ENCODE measurements at places on chromosomes 3 and 15. TPM values are rescaled to one million over a fixed set of nuclear protein-coding genes. Genes with fewer than 3 reads are reported as not detected.

DNA sequence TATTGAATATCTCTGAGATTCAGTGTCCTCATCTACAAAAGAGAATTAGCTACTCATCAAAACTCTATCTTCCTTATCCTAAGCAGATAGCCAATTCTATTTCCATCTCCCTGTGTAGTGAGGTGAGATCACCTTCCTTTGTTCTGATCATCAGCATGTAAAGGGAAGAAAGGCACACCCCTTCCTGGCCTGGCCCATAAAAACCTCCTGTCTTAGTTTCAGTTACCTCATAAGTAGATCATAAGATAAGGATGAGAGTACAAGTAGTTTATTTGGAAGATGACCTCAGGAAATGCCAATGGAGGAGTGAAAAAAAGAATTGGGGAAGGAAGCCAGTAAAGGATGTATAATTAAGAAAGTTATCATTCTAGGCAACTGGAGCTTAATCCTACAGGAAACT, 114.5 kb upstream of the GADL1 start:
- DNase-seq = no peak

DNA sequence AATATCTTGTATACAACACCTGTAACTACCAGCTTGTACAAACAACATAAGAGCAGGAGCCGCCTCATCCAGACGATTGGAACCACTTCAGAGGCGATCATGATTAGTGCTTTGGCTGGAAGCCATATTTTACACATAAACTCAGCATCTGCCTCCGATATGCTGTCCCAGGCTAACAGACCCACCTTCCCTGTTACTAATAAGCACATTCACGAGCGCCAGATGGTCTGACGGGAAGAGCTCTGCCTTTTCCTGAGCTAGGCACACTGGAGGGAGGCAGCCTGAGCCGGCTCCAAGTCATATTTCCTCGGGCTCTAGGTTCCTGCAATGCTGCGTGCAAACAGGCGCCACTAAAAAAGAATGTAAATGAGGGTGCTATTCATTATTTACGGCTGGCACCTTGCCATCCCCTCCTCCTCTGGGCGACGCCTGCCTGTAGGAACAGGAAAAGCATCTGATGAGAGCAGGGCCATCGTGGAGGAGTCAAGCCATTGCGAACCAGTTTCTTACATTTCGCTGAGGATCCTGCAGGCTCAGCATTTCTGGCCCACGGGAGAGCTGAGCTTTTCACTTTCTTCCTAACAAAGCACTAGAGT, 98.2 kb downstream of the ANXA2 start:
- peak; percentile 35 for DNase-seq

- DNase-seq = no peak
Measured at GRCh38 chr15:98731712-98732450, 83.5 kb downstream of the IGF1R start.

DNA sequence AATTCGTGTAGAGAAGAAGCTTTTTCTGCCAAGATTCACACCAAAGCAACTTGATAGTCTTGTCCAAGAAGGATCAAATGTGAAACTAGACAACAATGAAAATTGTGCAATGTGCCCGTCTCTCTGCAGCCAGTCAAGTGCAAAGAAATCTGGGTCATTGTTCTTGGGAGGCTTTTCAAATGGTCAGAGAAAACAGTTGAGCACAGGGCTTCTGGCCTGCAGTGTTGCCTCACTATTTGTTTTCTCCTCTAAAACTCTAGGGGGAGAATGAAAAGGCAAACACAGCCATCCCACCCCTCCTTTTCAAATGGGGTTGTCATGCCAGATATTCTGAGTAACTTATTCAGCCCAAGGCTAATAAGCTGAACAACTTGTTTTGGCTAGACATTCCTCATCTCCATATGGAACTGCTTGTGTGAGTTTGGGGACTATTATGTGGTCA, 417.6 kb upstream of the CDIN1 start:
- DNase-seq = no peak

DNA sequence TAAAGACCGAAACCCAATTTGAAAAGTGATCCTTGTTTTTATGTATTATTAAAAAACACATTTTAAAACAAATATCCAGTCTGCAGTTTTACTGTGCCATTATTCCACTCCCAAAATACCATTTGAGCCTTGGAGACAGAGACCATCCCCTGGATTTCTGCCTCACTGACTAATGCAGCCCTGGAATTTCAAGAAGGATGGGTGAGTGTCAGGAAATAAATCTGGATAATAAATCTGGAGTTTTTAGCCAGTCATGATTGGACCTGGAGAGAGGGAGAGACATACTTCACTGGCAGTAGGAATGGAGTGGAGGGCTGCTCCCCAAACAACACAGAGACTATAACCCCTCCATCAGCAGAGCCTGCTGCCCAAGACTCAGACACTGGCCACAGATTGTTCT, 123.3 kb downstream of the MYLK start:
- DNase-seq = no peak

DNA sequence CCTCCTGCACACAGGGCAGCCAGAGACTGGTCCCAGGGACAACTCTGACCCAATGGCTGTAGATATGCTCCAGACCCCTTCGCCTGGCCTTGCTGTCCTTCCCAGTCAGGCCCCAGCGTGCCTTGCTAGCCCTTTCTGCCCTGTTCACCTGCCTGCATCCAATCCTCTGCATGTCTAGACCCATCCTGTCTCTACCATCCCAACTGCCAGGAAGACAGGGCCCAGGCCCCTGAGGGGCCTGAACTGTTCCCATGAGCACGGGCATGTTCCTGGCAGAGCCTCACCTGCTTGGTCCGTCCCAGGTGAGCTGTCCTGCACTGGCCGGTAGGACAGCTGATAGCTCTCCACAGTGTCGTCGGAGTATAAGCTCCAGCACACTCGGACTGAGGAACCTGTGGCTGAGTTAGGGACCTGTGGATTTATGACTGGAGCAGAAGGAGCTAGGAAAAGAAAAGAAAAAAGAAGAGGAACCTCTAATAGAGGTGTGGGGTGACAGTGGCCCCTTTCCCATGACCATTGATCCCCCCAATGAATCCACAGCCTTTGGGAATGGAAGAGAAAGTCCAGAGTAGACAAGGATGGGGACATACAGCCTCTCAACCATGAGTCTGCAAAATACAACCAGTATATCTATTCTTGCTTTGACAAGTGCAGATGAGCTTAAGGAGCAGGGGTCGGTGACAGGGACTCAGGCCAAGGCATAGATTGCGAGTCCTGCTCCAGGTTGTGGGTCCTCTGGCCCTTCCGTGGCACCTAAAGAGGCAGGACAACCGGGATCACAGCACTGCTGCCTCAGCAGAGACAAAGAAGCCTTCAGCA, 33.9 kb downstream of the FSD2 start:
- no peak for DNase-seq

- no peak for DNase-seq
Measured at GRCh38 chr3:123053107-123053506, 13.7 kb upstream of the PDIA5 start.

DNA sequence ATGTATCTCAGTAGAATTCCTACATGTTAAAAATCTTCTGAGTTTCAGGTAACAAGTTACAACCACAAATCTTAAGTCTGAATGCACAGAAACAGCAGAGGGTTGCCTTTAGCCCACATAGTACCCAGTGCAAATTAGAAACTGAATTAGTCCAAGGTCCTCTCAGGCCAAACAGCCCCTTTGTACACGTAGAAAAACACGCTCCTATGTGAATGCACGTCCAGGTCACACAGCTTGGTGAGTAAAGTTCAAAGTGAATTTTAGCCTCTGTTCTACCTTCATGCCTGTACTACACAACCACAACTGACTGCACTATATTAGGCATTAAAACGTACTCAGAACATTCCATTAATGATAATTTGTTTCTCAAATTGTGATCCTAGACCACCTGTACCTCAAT, 46.3 kb downstream of the GYG1 start:
- no peak for DNase-seq

DNA sequence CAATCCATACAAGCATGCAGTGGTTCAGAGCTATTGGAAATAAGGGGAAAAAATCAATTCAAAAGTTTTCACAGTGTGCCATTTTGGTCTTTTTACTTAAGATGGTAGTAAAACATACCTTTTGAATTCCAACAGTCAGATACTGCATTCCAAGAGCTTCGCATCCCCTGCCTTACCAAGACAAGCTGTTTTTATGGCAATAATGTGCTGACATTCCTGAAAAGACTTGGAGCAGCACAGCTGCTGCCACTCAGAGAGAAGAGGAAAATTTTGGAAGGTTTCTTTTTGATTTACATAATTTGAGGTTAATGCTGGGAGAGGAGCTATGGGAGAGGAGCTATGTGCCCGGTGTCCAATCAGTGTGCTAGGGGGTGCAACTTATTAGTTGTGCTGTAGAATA, 148.3 kb downstream of the FEZF2 start:
- DNase-seq = no peak

GRCh38 chr3:146550743-146551510, 6.5 kb upstream of the PLSCR1 start:
- DNase-seq = no peak

DNA sequence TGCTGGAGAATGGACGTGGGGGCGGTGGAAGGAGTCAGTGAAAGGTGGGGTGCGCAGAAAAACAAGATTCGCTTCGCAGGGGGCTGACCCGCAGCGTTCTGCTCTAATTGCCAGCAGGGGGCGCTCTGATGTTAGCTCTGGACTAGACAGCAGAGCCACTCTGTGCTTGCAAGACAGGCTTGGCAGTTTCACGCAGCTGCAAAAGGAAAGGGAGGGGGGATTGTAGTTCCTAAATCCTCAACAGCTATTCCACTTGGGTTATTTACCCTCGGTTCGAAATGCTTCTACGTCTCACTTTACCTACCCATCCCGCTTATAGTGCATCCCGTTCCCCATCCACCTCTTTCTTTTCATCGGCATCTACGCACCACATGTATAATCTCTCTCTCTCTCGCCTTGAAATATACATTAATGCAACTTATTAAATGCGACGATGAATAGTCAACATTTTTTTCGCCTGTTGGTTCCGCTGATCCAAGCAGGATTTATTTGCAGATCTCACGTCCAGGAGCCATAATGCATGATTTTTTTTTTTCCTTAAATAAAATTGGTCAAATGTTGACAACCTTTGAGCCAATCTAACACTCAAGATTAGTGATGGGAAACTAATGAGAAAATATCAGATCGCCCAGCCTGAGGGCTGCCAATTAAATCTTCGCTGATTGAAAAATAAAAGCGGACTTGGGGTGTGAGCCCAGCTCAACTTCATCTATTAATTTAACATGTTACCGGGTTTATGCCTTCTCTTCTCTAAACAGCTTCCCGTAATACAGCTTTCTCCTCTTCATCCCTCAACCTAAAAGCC, 216.4 kb downstream of the MEIS2 start:
- peak; percentile 89 for DNase-seq

- DNase-seq = no peak
Measured at GRCh38 chr3:112687616-112688015, 46.7 kb upstream of the CCDC80 start.

GRCh38 chr3:30203301-30203700, 403.1 kb upstream of the TGFBR2 start:
- DNase-seq = no peak

DNA sequence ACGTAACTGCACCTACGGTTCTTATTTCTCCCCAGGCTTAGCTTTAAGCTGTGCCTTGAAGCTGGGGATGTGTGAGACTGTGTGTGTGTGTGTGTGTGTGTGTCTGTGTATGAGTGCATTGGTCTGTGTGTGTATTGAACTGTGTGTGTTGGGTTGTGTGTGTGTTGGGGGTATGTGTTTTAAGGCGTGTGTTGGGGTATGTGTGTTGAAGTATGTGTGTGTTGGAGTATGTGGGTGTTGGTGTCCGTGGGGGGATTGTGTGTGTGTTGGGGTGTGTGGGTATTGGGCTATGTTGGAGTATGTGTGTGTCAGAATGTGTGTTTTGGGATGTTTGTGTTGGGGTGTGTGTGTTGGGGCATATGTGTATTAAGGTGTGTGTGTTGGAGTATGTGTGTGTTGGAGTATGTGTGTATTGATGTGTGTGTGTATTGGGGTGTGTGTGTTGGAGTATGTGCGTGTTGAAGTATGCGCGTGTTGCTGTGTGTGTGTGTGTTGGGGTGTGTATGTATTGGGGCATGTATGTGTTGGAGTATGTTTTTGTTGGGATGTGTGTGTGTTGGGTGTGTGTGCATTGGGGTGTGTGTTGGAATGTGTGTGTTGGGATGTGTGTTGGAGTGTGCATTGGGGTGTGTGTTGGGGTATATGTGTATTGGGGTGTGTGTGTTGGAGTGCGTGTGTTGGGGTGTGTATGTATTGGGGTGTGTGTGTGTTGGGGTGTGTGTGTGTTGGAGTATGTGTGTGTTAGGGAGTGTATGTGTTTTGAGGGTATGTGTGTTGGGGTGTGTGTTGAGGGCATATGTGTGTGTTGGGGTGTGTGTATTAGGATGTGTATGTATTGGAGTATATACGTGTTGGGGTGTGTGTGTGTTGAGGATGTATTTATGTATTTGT, 76.4 kb downstream of the LSM3 start:
- DNase-seq = no peak

DNA sequence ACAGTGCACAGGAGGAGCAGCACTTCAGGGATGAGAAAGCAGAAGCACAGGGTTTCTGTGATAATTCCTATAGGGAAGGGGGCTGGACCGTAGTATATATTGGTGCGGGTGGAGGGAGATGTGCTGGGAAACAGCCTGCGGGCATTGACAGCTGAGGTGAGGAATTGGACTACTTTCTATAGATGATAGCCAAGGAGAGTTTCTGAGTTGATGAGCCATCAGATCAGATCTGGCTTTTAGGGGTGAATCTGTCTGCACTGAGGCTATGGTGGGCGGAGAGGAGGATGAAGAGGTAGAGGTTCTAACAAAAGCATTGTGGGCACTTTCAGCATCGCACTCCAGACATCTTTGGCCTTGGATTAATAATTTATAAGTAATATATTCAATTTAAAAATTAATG, 33.1 kb downstream of the SELENOT start:
- DNase-seq = no peak

DNA sequence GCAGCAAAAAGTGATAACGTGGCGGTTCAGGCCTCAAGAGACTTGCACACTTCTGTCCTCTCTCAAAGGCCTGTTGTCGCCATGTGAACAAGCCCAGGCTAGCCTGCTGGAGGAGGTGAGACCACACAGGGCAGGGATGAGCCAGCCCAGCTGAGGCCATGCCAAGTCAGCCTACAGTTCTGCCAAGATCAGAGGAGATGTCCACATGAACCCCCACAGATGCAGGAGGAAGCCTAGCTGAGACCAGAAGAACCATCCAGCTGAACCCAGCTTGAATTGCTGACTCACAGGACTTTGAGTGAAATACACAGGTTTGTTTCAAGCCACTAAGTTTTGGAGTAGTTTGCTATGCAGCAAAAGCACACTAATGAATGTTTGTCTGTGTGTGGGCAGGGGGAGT, 50.3 kb upstream of the SEC13 start:
- no peak for DNase-seq

GRCh38 chr3:126040386-126040785, 43.5 kb downstream of the SLC41A3 start:
- no peak for DNase-seq

GRCh38 chr3:11641316-11641682, 2.4 kb downstream of the VGLL4 start:
- no peak for DNase-seq

Gene FBXW12
- polyA plus RNA-seq = 0.33 TPM

Gene GNAT1
- not detected for polyA plus RNA-seq

Gene CD276
- 38.7 TPM for polyA plus RNA-seq

Gene SERPINI2
- 0.33 TPM for polyA plus RNA-seq

Gene GOLGA8R
- 2.1 TPM for polyA plus RNA-seq

Gene ATP13A5
- not detected for polyA plus RNA-seq

Gene TEX55
- polyA plus RNA-seq = not detected

Gene SLC15A2
- polyA plus RNA-seq = 2.5 TPM

Gene ITGA11
- polyA plus RNA-seq = 2.2 TPM

Gene TIGIT
- polyA plus RNA-seq = 1.00 TPM

Data from ovary (tissue), 10 donors.